NCI-H460 (cell line): ENCODE measurements at places on chromosomes 1 and 21.
A peak's percentile ranks its signal among the peaks of the same experiment; 100 is the strongest.

GRCh38 chr1:86965827-86966182 lies 51.4 kb downstream of the HS2ST1 start:
- no peak for DNase-seq

GRCh38 chr1:189538271-189538670 lies 939.4 kb downstream of the BRINP3 start:
- DNase-seq: no peak

- no peak for DNase-seq
These were observed 438.1 kb downstream of the NPHP4 start for GRCh38 chr1:5554111-5554510.

DNA sequence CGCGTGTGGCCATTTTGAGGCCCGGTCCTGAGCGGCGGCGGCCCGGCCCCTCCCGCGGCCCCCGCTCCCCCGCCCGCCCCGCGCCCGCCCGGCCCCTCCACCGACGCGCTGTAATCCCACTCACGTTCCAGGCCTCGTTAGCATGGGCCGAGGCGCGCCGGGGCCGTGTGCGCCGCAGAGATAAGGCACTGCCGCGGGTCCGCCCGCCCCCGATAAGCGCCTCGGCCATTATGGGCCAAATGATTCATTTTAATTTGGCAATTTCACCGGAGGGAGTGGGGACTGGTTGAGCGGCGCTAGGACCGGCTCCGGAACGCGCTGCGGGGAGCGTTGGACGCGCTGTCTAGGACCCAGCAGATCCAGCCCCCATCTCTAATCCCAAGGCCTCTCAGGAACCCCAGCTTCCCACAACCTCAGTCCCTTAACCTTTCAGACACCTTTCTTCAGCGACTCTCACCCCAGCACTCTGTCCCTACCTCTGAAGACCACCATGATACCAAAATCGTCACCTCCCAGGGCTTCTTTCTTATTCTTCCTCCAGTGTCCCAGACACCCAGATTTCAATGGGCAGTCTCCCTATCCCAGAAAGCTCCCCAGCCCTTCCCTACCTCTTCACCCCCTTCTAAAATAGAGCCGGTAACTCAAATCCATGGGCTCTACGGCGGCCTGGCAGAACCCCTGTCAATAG lies at the start of gene TAL1:
TAL1 (minus strand) TSS at position 39 of the 688 bp plus-strand sequence. CDS start 6,337 bp downstream, outside the sequence.
- DNase-seq: no peak

DNA sequence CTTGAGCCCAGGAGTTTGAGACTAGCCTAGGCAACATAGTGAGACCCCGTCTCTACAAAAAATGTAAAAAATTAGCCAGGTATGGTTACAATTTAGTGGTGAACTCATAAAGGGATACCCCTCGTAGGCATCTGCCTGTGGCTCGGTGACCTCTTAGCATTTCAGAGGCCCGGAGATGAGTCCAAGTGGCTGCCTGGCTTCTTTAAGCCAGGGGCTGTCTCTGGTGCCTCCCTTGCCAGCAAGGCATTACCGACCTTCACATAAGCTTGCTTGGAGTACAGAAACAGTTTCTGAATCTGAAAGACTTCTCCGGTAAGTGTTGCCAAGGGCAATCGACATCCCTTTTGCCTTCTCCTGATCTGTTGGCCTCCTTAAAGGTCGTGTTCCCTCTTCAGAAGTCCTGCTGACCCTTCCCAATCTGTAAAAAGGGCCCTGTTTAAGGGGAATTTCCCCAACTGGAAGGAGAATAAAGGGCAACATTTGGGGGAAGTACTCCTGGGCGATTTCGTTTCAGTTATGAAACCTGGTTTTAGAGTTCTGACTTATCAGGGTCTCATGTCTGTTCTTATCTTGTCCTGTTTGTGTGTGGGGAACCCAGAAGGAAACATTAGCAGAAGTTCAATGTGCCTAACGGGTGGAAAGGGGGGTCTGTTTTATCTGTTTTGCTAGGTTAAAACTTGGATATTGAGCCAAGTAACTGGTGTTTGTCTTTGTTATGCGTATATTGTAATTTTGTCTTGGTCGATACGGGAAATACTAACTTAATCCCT lies 32.9 kb downstream of the KIFAP3 start:
- no peak for DNase-seq

- DNase-seq: no peak
These were observed 53.1 kb upstream of the PPP2R5A start for GRCh38 chr1:212232090-212232489.

DNA sequence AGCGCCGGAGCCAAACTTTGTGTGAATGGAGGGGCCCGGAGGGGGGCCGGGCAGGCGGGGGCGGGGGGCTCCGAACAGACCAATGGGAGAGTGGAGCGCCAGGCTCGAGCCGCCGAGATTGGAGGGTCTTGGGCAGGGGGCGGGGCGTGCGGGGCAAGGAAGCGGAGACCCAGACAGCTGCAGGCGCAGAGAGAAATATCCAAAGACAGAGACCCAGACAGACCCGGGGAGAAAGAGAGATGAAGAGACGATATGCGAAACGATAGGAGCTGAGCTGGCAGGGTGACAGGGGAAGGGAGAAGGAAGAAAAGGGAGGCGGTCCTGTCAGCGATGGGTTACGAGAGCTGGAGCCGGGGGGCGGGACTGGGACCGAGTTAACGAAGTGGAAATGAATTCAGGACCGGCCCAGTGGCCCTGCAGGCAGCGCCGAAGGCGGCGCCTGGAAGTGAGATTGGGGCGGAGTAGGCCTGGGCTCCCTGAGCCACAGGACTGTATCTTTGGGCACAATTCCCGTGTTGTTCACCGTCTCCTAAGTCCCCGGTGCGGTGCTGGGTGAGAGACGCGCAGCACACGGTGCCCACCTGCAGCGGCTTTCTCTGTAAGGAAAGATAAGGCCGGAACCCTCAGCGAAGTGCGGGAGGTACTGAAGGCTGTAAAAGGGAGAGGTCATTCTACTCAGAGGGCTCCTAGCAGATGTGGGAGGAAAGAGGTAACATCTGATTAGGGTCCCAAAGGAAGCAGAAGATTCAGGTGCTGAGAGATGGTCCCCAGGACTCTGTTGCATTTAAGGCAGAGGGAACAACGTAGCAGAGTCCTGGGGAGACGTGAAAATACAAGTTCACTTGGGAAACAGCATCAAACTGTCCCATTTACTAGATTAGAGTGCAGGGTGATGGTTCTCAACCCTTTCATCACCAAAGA lies 543 bp upstream of the KCNJ10 start:
- DNase-seq: peak; percentile 15

DNA sequence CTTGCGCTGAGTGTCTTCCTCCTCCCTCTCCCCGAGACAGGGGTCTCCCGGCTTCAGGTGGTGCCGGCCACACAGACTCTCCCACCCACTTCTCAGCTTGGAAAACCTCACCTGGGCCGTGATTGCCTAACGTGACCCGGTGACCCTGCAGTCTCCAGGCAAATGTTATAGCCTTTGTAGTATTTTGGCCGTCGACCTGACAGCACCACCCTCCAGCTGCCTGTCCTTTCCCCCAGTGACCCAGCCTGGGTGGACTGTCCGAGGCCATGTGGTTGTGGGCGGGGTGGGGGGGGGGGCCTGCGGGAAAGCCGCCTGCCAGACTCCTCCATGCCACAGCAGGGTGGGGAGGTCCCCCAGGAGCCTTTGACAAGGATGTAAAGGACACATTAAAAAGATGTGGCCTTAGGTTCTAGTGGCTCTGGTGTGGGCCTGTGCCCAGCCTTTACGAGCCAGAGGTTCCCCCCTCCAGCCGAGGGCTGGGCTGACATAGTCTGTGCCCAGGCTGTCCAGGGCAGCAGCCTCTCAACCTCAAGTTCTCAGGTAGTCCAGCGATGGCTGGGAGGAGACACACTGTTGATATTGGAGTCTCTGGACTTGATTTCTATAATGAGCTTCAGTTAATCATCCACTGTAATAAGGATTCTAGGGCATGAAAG lies 8.1 kb downstream of the TOR3A start:
- DNase-seq: no peak

DNA sequence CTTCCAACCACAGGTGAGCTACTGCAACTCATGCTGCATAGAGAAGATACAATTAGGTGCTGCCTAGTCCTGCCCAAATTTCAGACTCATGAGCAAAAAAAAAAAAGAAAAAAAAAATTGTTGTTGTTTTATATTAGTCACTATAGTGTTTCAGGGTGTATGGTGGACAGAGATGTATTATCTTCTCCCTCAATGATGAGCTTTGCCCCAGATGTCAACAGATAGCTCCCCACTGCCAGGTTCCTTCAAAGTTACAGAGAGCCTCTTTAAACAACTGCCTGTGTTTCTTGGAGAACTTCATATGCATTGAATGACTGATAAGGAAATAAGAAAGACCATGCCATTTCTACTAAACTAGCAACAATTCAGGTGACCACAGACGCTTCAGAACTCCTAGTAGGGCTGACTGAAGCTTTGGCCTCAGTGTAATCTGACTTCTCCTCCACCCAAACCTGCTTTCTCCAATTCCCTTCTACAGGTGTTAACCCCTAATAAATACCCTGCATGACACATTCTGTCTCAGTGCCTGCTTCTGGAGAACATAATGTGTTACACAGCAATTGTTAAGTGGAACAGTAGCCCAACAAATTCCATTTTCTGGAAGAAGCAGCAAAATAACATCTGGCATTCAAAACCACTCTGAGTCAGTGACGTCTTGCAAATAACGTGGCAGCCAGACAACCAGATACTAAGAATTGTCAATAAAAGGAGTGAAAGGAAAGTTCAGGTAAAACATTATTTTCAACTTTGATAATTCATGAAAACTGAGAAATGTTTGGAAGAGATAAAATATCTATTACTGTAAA lies 147.7 kb downstream of the CDC42BPA start:
- DNase-seq: no peak

DNA sequence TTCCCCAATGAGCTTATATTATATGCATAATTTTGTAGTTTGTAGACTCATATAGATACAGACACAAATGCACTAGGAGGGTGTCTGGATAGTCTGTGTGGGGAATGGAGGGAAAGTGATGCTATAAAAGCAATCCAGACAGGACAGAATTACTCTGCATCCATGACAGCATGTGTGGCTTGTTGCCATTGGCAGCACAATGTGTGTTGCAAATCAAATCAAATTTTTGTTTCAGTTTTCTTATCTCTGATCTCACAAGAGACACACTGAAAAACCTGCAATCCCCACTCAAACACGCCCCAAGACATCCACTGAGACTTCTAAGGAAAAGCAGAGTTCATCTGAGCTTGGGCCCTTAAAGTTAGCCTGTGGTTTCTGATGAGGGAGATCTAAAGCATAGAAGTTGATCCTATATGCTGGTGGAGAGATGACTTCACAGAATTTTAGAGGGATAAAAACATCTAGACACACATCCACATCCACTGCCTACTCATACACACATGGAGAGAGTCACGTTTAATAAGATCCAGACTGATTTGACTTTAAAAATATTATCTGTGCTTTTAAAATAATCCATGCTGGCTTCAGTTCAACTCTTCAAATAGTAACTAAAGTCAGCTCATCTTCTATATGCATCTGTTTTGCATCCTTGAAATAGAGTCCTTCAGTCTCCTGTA lies 313.0 kb upstream of the PLXNA2 start:
- DNase-seq: no peak

DNA sequence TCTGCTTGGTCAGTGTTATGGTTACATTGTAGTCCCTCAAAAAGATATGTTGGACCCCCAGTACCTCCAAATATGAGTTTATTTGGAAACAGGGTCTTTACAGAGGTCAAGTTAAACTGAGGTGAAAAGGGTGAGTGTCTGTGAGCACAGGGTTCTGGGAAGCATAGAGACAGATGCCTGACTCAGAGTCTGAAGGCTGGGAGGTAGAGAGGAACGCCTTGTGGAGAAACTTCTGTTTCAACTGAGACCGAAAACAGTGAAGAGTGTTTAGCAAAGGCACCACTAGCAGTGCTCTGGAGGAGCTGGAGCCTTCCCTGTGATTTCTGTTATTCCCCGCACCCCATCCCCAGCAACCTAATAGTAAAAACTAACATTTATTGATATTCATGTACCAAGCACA lies 65.2 kb upstream of the LRRC8D start:
- DNase-seq: no peak

GRCh38 chr1:109890115-109890953 lies 20.3 kb upstream of the CSF1 start:
- no peak for DNase-seq

DNA sequence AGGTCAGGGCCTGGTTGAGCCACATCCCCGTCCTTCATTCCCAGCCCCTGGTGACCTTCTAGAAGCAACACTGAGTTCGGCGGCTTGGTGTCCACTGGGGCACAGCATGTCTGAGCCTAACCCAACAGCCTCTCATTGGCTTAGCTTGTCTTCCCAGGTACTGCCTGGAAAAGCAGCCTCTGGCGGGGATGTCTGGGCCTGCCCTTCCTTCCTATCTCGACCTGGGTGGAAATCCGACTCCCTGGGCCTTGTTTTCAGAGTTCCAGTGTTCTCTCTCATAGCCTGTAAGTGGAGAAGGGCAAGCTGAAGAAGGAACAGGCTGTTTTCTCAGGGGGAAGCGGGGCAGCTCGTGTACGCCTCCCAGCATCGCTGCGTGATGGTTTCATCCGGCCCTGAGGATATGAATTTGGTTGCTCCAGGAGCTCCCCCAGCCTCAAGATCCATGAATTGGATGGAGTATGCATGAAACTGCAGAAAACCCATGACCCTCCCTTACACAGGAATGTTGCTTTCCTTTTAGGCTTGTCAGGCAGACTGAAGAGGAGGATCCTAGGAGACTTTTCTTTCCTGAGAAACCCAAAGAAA lies 116.5 kb upstream of the IRF2BP2 start:
- no peak for DNase-seq
